ENCODE measurements at places on chromosomes 3 and 15. TPM values are rescaled to one million over a fixed set of nuclear protein-coding genes. Genes with fewer than 3 reads are reported as not detected.
A peak's percentile ranks its signal among the peaks of the same experiment; 100 is the strongest.

The GAP43 gene
- total RNA-seq = not detected

The PLSCR5 gene
- total RNA-seq = not detected

The MUC13 gene
- not detected for total RNA-seq

GRCh38 chr3:108136561-108137459 lies 46.0 kb upstream of the CD47 start:
- DNase-seq = no peak

DNA sequence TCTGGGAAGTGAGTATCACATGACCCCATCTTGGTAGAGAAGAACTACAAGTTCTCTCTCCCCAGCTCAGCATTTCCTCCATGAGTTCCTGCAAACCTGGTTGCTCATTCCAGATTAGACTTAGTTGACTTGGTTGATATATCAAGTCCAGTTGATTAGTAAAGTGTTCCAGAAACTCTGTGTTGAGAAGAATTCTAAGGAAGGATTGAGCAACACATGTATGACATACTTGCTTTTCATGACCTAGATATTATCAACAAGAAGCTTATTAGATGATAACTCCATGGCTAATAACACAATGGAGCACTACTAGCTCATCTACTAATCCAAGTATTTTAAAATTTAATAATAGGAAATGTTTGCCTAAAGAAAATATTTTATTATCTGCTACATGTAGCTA lies 6.4 kb upstream of the EID1 start:
- no peak for DNase-seq

The FOXB1 gene
- total RNA-seq = not detected

The CSK gene
- total RNA-seq = 35.2 TPM

The DNAJC19 gene
- 32.9 TPM for total RNA-seq

DNA sequence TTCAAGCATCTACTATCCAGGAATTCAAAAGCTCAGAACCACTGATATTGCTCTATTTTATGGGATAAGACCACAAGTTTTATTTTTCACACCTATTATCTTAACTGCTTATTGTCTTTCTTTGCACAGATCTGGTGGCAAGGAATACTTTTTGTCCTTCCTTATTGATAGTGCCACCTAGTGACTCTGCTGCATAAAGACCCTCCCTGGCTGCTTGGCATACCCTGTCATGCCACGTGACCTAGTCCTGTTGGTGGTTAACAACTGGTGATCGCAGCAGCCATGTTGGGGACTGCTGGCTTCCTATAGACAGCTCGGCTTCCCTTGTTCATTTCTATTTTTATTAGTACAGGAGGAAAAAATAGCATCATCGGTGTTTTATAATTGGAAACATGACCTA lies 236.3 kb downstream of the MEX3B start:
- no peak for DNase-seq

- no peak for DNase-seq
Observed at GRCh38 chr15:64810497-64811326, 14.7 kb downstream of the PIF1 start.

DNA sequence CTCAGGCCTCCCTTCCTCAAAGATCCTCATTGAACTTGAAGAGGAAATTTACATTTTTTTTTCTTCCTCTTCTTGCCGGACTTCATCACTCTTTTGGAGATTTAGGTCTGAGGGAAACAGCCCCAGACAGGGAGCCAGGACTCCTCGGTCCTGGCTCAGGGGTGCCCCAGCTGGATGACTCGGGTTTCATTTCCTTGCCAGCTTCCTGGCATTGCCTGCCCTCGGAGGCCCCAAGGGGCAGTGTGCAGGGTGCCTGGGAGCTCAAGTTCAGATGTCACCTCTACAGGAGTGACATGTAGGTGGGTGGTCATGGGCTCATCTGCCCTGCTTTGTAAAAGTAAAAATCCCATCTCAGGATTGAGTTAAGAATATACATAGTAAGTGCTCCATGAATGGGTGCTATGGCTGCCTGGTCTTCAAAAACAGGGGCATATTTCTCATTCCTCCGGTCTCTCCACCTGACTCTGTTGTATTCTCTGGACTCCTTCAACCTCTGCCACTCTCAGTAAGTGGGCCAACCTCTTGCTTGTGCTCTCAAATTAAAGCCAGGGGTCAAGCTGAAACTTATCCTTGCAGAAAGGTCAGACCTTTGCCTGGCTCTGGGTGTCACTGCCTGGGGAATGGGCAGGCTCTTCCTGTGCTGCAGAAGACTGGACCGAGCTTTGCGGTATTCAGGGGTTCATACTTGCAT lies 51.8 kb downstream of the SMAD6 start:
- DNase-seq = no peak

The IMPG2 gene
- total RNA-seq = under 0.01 TPM

The GRAMD1C gene
- 1.6 TPM for total RNA-seq

The MCTP2 gene
- total RNA-seq = 7.5 TPM

- peak; percentile 23 for DNase-seq
Observed at GRCh38 chr3:32106132-32106928, at the start of gene GPD1L. Gene GPD1L, plus strand, starts transcription at chr3:32106620. Its CDS starts 92 bp downstream, at chr3:32106712.

DNA sequence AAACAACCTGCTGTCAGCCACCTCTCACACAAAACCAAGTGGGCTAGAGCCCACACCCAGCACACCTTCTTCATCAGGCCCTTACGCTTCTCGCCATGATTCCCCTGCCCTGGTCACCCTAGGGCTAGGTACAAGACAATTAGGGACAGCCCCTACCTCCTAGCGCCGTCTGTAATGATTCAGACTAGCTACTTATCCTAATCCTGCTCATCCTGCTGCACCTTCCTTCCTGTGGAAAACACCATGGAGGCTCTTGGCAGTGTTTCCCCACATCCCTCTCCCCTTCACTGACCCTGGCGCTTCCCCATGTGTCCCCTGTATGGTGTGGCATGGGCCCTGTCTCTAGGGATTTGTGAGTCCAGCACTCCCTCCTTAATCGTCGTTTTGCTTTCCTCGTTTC lies 39.6 kb upstream of the ICE2 start:
- DNase-seq = no peak

DNA sequence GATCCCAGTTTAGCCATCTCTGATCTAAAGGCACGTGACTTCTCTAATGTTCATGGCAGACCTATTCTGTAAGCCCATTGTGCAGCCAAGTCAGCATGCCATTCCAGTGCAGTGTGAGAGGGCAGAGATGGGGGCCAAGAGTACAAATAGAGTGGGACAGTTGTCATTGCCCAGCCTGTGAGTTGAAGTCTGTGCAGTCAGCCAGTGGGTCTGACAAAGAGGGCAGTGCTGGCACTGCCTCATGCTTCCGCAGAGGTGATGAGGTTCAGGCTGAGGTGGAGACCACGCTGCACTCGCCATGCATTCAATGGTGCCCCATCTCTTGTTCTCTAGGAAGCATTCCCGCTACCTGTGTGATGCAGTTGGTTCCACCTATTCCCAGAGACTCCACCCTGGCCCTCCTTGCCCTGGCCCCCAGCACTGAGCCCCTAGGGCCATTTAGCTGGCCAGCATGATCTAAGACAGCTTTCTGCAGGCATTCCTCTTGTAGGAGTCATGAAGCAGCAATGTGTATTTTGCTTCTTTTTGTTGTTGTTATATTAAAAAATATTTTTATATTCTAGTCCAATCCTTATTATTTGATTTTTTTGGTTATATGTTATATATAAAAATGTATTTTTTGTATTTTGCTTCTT lies 3.7 kb downstream of the MRAS start:
- DNase-seq = no peak

GRCh38 chr15:83170474-83171165 lies 37.0 kb downstream of the HDGFL3 start:
- no peak for DNase-seq

- no peak for DNase-seq
Observed at GRCh38 chr15:36707884-36708435, 128.5 kb downstream of the CDIN1 start.

DNA sequence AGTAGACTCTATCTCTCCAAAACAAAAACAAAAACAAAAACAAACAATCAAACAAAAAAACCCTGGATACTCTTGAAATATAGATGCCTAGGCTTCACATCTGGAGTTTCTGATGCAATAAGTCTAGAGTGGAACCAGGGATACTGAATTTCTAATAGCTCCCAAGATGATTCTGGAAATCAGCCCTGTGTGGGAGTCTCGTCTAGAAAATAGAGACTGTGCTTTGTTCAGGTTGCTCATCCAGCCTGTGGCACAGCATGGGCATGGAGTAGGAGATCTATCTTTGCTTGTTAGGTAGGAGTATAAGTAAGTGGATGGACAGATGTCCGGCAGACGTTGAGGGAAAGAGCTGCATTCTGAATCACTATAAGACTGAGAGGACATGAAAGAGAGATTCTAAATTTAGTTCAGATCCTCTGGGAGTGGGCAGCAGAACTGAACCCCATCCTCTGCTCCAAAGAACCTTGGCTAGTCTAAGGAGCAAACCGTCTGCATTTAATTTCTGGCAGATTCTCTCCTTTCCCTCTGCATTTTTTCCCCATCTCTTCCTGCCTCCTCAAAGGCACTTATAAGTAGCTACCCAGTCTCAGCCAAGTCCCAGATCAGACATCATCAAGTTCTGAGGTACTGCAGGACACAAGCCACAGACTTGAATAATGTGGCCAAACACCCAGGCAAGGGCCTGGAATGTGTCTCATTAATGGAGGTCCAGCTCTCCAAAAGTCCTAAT lies 92.6 kb upstream of the STRIT1 start:
- DNase-seq = no peak

DNA sequence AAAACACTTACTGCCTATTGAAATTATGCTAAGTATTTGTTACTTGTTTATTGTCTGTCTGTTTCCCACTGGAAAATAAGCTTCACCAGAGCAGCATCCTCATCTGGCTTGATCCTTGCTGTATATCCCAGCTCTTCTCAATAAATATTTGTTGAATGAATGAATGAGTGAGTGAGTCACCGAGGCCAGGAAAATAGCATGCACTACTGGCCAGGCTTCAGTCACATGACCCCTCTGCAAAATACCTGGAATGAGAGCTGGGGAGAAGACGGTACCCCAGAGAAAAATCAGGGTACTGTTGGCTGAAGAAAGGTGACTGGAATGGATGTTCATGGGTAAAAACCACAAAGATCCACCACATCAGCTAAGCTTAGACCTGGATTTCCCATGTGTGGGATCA lies 331.9 kb downstream of the SHQ1 start:
- no peak for DNase-seq

DNA sequence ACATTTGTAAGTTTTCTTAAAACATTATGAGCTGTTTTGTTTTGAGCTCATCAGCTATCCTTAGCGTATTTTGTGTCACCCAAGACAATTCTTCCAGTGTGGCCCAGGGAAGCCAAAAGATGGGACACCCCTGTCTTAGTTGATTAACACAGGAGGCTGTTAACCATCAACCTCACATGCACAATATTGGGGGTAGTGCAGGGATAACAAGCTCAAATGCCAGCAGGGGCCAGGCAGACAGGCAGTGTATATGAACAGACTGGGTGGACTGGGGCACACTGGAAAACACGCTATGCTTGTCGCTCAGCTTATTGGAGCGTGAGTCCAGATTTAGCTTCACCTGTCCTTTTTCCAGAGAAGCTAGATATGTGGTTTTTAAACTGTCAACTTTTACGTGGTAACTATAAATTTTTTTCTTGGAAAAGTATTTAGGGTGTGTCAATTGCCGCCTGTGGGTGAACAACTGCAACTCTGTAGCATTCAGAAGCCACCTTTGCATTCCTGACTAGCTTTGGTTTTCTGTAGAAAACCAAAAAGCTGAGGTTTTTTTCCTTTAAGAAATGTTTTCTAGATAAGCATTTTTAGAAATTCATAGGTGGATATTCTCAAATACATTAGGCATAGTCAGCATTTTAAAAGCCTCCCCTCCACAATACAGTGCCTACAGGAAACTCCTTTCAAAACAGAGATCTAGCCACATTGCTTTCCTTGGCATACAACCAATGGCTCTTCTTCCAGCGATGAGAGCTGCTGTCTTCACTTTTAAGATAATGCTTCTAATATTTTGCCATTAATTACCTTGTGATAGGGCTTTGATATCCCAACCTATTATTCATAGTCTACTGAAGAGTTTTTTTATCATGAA lies 14.6 kb downstream of the PSMD6 start:
- no peak for DNase-seq

GRCh38 chr3:50433954-50434353 lies 69.5 kb downstream of the CACNA2D2 start:
- no peak for DNase-seq

- DNase-seq = no peak
Observed at GRCh38 chr3:46442576-46443530, 21.9 kb downstream of the LTF start.

DNA sequence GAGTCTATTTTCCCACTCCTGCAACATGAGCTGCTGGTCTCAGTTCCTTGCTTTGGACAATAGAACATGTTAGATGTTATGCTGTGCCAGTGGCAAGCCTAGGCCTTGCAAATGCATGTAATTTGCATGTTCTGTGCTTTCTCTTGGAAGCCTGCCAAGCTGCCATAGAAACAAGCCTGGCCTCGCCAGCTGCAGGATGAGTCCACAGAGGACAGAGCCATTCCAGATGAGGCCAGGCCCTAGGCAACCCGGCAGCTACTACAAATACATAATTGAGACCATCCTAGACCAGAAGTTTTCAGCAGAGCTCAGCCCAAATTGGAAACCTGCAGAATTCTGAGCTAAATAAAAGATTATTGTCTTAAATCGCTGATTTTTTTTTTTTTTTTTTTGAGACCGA lies 39.6 kb downstream of the TRIM69 start:
- DNase-seq = no peak

GRCh38 chr3:184911570-184911969 lies 99.6 kb downstream of the VPS8 start:
- DNase-seq = no peak

The LIPH gene
- total RNA-seq = 1.9 TPM

GRCh38 chr3:72035606-72036005 lies 250.7 kb upstream of the PROK2 start:
- DNase-seq = no peak

GRCh38 chr3:183156266-183156665 lies 6.3 kb downstream of the LAMP3 start:
- no peak for DNase-seq

The PRSS50 gene
- not detected for total RNA-seq

The RBP2 gene
- total RNA-seq = not detected

GRCh38 chr3:139123377-139124095 lies 78.8 kb upstream of the PRR23C start:
- no peak for DNase-seq

GRCh38 chr3:53260286-53260785 lies 4.5 kb upstream of the TKT start:
- no peak for DNase-seq

DNA sequence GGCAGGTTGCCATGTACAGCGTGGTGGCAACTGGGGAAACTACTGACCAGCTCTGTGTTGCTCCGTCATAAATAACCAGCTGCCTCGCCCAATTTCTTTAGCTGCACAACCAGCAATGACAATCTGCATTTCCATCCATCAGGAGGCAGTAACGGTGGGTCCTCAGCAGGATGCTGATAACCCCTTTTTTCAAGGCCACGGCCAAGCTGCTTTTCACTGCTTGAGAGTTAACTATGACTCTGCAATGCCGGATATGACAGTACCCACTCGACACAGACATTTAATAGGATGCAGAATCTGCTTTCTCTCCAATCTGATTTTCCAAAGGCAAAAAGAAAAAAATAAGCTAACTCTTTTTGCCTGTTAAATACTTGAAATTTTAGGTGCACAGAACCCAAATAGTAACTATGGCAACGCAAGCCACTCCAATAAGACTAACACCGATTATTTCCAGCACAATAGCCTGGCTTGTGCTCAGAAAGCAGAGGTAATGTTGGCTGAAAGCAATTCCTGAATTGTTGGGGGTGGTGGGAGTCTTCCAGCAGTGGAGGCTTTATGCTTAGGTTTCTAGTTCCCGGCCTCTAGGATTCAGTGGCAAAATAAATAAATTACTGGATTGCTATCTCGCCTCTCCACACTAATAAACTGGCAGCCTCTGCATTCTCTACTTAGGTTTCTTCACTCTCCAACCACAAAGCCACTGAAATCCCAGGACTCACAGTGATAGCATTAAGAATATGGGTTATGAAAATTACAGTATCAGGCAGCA lies 31.2 kb upstream of the SRGAP3 start:
- DNase-seq = no peak

- DNase-seq = no peak
Observed at GRCh38 chr3:82558081-82558480, 796.6 kb upstream of the GBE1 start.
